ENCODE measurements at places on chromosomes 12 and 14.

DNA sequence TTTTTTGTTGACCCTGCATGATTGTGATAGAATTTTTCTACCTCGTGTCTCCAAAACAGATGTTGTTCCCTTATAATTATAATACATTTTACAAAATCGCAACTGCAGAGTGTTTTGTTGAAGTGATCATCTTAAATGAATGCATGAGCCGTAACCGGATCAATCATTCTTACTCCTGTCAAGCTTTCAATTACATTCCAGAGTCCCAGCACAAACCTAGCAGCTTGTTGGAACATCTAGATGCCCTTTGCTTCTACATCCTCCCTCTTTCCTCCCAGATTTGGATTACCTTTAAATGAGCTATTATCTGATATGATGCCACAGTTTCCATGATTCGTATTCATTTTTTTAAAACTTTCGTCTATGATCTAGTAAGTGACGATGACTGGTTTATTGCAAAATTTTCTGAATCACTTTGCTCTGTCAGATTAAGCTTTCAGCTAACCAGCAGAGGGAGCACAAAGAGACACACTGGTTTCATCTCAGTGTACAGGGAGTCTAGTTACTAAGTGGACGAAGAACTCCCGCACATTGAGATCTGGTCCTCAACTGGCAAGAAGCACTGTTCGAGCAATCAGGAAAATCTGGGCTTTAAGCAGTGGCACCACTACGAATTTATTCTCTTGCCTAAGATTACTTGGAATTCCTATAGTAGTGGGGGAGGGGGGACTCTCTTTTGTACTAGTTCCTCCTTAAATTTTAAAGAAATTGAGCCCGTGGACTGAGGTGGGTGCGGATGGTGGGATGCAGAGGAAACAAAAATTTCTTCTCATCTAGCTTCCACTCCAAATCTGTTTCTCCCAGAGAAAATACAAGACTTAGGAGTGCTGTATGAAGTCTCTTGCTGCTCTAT, 40.9 kb downstream of the TSHR start:
- DNase-seq, result peak; percentile 38

GRCh38 chr12:102439426-102440405, 40.6 kb downstream of the IGF1 start:
- no peak for DNase-seq

DNA sequence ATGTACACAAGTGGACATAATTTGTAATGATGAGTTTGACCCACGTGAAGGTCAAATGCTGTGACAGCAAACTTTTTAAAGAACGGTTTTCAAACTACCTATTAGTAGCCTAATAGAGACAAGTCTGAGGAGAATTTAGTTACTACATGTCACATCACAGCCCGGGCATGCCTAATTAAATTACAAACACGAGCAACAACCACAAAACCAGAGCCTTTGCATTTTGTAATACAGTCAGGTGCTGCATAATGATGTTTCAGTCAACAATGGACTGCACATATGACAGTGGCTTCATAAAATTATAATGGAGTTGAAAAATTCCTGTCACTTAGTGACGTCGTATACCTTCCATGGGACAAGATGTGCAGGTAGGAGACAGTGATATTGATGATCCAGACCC, 274.5 kb downstream of the DACT1 start:
- DNase-seq, result no peak

DNA sequence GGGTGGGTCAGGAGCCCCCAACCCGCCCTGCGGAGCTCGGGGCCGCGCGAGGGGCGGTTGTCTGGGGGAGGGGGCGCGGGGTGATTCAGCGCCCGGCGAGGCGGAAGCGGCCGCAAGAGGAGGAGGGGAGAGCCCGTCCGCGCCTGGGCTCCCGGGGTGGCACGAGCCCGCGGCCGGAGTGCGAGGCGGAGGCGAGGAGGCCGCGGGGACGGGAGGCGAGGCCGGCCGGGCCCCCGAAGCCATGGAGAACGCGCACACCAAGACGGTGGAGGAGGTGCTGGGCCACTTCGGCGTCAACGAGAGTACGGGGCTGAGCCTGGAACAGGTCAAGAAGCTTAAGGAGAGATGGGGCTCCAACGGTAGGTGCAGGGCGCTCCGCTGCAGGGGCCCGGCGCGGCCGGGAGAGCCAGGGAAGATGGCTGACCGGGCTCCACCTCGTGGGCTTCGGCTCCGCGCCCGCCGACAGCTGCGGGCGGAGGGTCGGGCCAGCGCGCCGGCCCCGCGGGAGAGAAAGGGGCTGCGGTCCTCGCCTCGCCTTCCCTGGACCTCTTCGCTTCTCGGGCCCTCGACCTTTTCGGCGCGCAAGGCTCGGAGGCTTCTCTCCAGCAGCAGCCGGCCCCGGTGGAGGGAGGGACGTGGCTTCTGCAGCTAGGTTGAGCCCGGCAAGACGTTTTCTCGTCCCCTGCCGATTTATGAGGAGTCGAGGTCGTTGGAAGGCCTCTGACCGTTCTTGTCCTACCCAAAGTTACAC, 677 bp downstream of the ATP2A2 start:
- peak; percentile 32 for DNase-seq

GRCh38 chr12:2173971-2174370, 121.2 kb downstream of the CACNA1C start:
- no peak for DNase-seq

DNA sequence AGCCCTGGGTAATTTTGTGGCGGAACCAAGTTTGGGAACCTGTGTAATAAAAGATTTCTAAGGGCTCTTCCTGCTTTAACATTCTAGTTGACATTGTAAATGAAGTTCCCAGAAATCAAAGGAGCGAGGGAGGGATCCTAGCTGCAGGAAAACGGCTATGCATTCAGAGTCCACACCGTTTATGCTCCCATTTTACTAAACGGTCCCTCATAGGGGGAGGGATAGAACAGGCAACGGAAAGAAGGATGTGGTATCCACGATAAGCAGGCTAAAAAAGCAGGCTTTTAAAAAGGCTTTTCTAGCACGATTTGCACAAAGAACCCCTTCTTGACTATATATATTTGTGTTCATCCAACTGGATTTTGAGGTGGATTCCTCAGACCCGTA, 559 bp downstream of the SYNJ2BP start:
- DNase-seq, result no peak

DNA sequence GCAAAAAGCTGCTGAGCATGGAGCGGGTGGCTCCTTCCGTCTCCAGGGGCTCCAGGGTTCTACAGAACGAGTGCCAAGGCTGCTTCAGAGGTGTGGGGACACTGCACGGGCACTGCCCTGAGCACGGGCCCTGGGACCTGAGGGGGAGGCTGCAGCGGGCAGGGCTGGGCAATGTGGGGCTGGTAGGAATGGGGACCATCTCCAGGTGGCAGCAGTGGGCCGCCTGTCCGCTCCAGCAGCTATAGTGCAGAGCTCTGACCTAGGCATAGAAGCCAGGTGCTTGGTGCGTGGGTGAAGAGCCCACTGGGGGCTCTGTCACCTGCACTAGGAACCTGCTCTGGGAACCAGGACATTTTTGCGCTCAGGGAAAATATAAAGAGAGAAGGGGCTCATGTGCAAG, 22.3 kb downstream of the HDAC7 start:
- DNase-seq, result no peak

DNA sequence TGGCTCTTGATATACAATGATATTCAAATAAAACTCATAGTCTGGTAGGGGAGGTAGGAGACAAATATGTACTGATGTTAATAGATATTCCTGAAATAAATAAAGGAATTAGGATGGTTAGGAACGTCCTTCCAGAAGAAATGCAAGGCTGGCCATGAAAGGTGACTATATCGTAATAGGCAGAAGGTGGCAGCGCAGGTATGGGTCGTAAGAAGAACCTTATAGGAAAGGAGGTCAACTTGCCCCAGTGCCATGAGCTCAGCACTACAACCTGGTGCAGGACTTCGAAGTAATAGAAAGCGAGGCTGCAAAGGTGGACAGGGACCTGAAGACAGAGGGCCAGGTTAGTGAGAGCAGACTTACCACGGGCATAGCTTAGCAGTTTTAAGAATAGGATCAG, 55.3 kb upstream of the FGD4 start:
- DNase-seq, result no peak

DNA sequence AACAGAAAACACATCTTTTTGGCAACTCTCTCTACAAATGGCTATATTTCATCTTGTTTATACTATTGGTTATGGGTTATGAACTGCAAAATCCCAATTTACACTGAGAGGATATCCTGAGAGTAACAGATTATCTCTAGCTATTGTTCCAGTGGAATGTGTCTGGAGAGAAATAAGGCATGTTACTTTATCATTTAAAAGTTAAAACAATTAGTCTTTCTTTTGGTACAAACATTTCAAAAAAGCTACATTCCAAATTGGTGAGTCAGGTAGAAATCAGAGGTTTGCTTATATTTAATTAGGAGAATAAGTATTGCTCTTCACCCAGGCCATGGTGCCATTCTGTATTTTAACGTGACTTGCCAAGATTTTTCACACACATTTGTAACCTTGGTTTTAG, 411.6 kb downstream of the CCER1 start:
- no peak for DNase-seq

DNA sequence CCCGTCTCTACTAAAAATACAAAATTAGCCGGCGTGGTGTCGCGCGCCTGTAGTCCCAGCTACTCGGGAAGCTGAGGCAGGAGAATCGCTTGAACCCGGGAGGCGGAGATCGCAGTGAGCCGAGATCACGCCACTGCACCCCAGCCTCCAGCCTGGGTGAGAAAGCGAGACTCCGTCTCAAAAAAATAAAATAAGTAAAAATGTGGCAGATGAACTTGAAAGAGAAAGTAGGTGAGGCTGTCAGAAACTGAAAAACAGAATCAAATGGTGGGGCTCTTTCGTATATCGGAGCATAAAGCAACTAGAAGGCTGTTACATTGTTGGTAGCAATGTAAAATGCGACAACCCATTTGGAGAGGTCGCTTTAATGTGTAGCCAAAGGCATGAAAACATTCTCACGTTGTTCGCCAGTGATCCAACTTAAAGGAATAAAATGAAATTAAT, 767 bp upstream of the CCNT1 start:
- no peak for DNase-seq

Measured in RCC 7860 (cell line).